ENCODE measurements at places on chromosomes 3 and 15. TPM values are rescaled to one million over a fixed set of nuclear protein-coding genes. Genes with fewer than 3 reads are reported as not detected.

COL6A5 gene
- total RNA-seq = not detected

- no peak for DNase-seq
Measured at GRCh38 chr3:34351882-34352777, 553.7 kb downstream of the PDCD6IP start.

- no peak for DNase-seq
Measured at GRCh38 chr3:17322106-17322793, 420.2 kb downstream of the TBC1D5 start.

GRCh38 chr3:136942803-136943202, 15.0 kb upstream of the IL20RB start:
- no peak for DNase-seq

- peak; percentile 42 for DNase-seq
Measured at GRCh38 chr15:89740137-89740536, 10.9 kb downstream of the MESP1 start.

CAND2 gene
- 1.8 TPM for total RNA-seq

CSPG4 gene
- total RNA-seq = 6.3 TPM

- DNase-seq = no peak
Measured at GRCh38 chr3:621714-622113, 425.2 kb downstream of the CHL1 start.

- no peak for DNase-seq
Measured at GRCh38 chr3:26018889-26019288, 229.0 kb downstream of the OXSM start.

MAPKAPK3 gene
- 30.4 TPM for total RNA-seq

PRC1 gene
- 19.8 TPM for total RNA-seq

DNA sequence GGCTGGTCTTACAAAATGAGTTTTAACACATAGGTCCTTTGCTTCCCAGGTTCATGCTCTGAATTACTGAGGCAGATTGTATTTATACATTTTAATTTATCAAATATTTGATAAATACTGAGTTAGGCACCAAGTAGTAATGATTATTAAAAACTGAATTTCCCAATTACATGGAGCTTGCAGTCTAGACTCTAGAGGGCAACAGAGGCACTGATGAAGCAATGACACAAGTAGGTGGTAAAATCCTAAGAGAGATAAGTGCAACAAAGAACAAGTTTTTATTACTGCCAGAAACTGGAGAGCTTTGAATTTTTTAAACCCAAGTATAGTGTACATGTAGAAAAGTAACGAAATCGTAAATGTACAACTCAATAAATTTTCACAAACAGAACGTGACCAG, 406.2 kb upstream of the RARB start:
- DNase-seq = no peak

CLDN11 gene
- total RNA-seq = 28.8 TPM

FBXO40 gene
- not detected for total RNA-seq

GRCh38 chr3:136197159-136197793, 1.1 kb upstream of the MSL2 start:
- no peak for DNase-seq

GRCh38 chr3:193572426-193572908, 17.8 kb upstream of the ATP13A4 start:
- peak; percentile 32 for DNase-seq

- no peak for DNase-seq
Measured at GRCh38 chr15:30904812-30905211, 1.1 kb downstream of the FAN1 start.

- no peak for DNase-seq
Measured at GRCh38 chr3:110550511-110550910, 521.1 kb upstream of the NECTIN3 start.

GRCh38 chr15:74589826-74590225, 25.8 kb upstream of the CLK3 start:
- DNase-seq = no peak

EPHB1 gene
- 3.4 TPM for total RNA-seq

SMAD6 gene
- 7.6 TPM for total RNA-seq

- DNase-seq = no peak
Measured at GRCh38 chr15:63067976-63068743, 25.6 kb downstream of the TPM1 start.

GRCh38 chr15:50500352-50500751, 46.1 kb downstream of the USP50 start:
- DNase-seq = no peak

ATP13A5 gene
- total RNA-seq = 2.3 TPM

GRCh38 chr15:72237853-72238224, 6.8 kb upstream of the PKM start:
- no peak for DNase-seq

GRCh38 chr3:29978036-29978435, 628.4 kb upstream of the TGFBR2 start:
- no peak for DNase-seq

LMAN1L gene
- not detected for total RNA-seq

- DNase-seq = peak; percentile 53
Measured at GRCh38 chr3:42129014-42129953, 38.1 kb downstream of the TRAK1 start.

DNA sequence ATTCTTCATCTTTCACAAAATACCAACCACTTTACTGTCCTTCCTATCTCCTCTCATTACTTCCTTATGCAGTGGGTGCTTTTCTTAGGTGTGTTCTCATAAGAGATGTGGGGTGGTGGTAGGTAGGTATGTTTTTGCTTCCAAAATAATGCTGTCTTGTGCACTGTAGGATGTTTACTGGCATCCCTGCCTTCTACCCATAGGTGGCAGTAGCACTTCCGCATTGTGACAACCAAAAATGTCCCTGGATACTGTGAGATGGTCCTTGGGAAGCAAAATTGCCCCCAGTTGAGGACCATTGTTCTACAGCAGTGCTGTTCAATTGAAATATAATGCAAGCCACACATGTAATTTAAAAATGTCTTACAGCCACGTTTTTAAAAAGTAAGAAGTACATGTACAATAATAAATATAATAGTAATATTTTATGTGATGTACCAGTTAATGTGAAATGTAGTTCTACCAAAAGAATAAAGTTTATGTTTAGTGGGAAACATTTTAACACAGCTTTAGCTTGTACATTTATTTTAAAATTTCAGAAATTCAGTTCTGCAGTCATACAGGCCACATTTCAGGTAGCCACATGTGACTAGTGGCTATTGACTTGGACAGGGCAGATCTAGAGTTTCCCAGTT, 75.2 kb downstream of the NEO1 start:
- no peak for DNase-seq

PLXNA1 gene
- 25.9 TPM for total RNA-seq

TUSC7 gene
- total RNA-seq = not detected

DNA sequence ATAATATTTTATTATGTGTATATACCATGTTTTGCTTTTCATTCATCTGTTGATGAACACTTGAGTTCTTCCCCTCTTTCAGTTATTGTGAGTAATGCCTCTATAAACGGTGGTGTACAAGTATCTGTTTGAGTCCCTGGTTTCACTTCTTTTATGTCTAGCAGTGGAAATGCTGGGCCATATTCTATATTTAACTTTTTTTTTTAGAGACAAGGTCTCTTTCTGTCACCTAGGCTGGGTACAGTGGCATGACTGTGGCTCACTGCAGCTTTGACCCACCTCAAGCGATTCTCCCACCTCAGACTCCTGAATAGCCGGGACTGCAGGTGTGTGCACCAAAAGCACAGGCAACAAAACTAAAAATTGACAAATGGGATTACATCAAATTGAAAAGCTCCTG, 19.9 kb downstream of the GOLM2 start:
- no peak for DNase-seq

- DNase-seq = no peak
Measured at GRCh38 chr15:81442454-81442853, 68.4 kb upstream of the TMC3 start.

GRCh38 chr3:19457449-19457848, 309.1 kb downstream of the KCNH8 start:
- DNase-seq = no peak

- DNase-seq = peak; percentile 33
Measured at GRCh38 chr3:13017361-13018042, 55.7 kb downstream of the IQSEC1 start.

DNA sequence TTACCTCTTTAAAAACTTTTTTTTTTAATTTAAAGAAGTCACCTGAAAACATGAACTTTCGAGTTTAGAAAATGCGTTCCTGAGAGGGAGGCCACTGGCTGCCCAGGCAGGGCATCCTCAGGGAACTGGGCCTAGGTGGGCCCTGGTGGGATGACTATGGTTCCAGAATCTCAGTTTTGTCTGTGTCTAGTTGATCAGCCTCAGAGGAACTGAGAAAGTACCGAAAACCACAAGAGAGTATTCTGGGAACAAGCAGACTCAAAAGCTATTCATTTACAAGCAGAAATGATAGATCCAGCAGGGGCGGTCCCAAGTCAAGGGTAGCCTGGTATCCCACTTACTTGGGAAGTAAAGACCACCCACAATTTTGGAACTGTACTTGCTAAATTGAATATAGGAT, 10.5 kb downstream of the WWTR1 start:
- no peak for DNase-seq

CGNL1 gene
- total RNA-seq = 5.4 TPM

SEMA3G gene
- 70.1 TPM for total RNA-seq

NEO1 gene
- total RNA-seq = 66.3 TPM

- no peak for DNase-seq
Measured at GRCh38 chr3:150079029-150079739, 108.5 kb upstream of the PFN2 start.

- DNase-seq = no peak
Measured at GRCh38 chr3:94423578-94423977, 360.7 kb downstream of the NSUN3 start.

GRCh38 chr3:21117370-21117769, 633.6 kb downstream of the ZNF385D start:
- DNase-seq = no peak

GRCh38 chr3:194124193-194124592, 11.8 kb upstream of the HES1 start:
- no peak for DNase-seq

DNA sequence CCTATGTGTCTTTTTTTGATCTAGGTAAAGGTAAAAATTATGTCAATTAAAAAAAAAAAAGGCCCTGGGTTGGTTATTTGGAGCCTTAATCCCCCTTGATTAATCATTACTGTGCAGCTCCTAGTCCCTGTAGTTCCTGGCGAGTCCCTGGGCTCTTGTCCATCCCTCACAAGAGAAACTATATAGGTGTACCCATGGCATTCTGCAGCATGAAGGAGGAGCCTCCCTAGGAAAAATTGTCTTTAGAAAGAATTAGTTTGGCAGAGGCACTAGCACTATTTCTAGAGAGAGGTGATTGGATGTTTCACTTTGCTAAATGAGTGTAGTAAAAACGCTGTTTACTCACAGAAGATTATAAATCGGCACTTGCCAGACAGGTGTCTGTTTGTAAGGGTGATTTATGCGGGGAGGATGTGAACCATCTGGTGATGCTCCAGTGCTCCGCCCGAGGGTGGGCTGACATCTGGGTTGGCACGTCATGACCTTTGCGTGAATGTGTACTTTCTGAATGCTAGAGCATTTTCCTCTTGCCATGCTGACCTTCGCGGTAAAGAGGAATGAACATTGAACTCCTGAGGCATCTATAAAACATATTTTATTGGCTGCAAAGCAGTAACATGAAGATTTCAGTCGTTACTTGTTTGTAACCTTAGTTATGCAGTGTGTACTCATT, 12.6 kb downstream of the PLCL2 start:
- DNase-seq = no peak

- peak; percentile 67 for DNase-seq
Measured at GRCh38 chr3:4466741-4467521, at the start of gene SUMF1. TSS of gene SUMF1 (minus strand) at chr3:4467269. CDS start at chr3:4467245, 24 bp downstream.

DNA sequence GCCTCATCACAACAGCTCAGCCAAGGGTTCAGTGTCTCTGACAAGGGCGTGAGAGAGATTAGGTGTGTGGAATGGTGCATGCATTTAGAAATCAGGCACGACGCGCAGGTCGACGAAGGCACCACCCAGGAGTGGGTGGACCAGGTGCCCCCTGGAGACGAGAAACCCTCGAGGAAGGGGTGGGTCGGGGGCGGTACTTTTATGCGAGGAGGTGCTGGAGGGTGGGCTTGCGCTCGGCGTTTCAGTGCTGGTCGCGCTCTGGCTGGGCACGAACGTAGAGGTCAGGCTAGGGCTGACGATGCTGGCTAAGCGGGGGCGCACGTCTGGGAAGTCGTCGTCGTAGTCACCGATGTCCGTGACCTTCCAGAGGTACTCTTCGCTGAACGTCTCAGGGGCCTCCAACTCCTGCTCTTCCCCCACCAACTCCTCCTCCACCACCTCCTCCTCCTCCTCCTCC, 393 bp downstream of the ERICH6 start:
- DNase-seq = no peak

DNA sequence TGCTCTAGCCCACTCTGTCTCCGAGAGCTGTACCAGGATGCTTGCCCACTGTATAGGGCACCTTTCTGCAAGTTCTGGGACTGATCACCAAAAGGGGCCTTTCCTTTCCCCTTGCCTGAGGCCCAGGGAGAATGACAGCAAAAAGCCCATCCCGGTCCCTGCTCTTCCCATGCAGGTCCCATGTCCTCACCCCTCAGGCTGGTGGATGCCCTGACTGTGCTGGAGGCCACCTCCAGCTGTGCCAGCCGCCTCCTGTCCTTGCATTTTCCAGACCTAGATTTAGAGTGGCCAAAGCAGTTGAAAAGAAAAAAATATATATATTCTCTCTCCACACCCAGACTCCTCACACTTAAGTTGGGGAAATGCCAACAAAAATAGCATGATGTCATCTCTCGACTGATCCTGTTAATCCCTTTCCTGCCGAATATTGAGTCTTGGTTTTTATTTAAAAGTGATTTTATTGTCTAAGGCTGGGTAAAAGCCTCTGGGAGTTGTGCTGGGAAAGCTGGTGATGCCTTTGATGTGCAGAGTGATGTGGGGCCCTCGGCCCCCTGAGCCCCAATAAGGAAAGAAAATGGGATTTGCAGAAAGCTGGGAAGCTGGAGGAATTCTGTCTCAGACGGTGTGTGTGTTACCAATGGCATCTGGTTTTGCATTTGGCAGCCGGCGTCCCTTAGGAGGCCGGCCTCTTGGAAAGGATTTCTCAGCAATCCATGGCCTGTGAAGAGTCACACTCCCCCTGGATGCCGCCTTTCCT, 29.3 kb upstream of the TPM1 start:
- no peak for DNase-seq

SERINC4 gene
- not detected for total RNA-seq

DNA sequence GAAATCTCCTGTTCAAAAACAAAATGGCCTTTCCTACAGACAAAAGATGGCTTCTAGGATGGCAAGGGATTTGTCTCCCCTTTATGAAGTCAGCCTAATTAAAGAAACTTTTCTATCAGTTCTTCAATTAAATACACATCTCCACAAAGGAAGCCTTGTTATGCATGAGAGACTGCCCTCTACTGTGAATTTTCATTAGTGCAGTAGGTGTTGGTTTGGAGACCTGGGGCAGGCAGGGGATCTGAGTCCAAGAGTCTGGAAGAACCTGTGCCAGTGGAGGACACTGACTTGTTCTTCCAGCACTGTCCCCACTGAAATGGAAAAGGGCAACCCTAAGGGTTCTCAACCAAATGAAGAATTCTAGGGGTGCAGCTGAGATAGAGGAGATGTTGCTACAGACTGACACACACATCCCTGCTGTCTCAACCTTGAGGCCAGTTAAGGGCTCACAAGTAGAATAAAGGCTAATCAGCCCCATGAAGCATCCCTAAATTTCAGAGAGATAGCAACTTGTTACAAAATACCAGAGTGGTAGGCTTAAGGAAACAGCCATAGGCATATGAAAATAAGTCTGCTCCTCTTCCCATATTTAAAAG, 174.0 kb upstream of the PRICKLE2 start:
- DNase-seq = peak; percentile 55

GRCh38 chr15:51243774-51244173, 94.6 kb downstream of the CYP19A1 start:
- DNase-seq = no peak

Measured in breast epithelium (tissue), 4 donors.